ENCODE measurements at places on chromosomes 12 and 14.

DNA sequence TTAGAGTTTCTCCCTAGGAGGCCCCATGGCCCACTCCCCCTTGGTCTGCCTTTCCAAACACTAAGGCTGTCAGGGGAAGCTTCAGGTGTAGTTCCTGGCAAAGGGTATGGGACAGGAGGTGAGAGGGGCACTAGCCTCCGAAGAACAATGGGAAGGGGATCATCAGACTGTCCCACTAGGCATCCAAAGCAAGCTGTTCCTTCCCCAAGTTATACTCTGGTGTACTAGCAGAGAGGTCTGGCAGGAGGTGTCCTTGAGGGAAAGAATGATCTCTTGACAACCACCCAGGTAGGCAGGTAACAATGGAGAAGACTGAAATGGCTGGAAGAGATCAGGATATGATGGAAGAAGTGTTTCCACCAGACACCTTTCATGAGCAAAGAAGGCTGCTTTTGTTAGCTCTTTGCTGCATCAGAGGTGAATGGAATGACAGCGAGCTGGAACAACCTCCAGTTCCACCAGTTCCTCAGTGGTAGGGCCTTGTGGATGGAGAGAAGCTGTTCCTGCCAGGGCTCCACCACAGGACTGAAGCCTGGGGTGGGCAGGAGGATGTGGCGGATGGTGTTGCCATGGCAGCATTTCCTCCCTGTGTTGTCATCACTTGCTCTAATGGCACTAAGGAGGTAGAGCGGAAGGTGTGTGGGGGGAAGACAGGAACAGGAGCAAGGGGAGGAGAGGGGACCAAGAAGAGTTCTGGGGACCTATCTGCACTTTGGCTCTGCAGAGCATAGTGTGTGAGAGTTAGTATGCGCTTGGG is 2.3 kb upstream of the AGAP2 start:
- no peak for DNase-seq

- DNase-seq: no peak
Observed at GRCh38 chr12:17079251-17079909, 473.4 kb upstream of the LMO3 start.

DNA sequence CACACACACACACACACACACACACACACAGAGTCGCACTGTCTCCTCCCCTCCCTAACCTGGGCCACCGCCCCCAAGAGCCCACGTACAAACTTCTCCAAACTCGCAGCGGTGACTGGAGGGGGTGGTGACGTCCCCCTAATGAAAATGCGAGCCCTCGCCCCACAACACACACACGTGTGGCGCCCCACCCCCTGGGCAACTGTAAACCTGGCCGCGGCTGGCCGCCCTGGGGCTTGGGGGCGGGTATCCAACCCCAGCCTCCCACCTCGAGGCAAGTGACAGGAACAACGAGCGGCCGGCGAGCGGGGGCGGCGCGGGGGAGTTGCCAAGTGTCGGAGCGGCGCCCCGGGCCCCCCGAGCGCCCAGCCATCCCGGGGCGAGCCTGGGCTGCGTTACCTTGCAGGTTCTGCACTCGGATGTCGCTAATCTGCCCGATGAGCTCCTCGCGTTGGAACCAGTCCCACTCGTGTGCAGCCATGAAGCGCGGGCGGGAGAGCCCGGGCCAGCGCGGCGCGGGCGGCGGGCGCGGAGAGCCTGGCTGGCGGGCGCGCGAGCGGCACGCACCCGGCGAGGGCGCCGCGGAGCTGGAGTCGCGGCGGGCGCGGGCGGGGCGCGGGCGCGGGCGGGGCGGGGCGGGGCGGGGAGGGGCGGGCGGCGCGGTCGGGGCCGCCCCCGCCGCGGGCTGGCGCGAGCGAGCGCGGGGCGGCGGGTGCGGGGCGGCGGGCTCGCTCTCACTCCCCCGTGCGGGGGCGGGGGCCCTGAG is at the start of gene CLMN:
Gene CLMN, minus strand, starts transcription at position 597 of the 766 bp plus-strand sequence. Its CDS starts 116 bp downstream, at position 481.
- DNase-seq: peak; percentile 54

- DNase-seq: no peak
Observed at GRCh38 chr12:115174920-115175319, 490.9 kb upstream of the TBX3 start.

GRCh38 chr14:65849091-65849490 is 436.6 kb downstream of the FUT8 start:
- DNase-seq: no peak

DNA sequence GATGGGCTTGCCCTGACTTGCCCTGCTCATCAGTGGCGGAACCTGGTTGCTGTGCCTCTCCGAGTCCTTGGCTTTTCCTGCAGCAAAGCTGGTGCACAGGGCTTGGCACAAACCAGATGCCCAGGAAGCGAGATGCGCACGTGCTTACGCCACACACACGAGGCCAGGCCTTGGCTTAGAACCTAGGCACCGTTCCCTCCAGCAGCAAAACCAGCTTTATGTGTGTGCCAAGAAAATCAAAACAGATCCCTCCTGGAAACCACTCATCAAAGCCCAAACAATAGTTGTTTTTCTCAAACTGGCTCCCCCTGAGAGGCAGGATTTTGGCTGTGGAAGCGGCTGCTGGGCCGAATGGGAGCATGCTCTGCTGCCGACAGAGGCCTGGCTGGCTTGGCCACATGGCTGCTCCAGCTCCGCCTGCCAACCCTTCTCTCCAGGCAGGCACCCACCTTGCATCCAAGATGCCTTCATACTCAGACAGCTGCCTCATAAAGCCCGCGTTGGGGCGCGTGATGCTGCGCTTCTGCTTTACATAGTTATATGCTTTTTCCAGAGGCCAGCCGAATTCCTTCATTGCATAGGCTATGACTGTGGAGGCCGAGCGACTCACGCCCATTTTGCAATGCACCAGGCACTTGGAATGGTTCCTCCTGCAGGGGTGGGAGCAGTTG is 58.7 kb downstream of the SSH1 start:
- no peak for DNase-seq

DNA sequence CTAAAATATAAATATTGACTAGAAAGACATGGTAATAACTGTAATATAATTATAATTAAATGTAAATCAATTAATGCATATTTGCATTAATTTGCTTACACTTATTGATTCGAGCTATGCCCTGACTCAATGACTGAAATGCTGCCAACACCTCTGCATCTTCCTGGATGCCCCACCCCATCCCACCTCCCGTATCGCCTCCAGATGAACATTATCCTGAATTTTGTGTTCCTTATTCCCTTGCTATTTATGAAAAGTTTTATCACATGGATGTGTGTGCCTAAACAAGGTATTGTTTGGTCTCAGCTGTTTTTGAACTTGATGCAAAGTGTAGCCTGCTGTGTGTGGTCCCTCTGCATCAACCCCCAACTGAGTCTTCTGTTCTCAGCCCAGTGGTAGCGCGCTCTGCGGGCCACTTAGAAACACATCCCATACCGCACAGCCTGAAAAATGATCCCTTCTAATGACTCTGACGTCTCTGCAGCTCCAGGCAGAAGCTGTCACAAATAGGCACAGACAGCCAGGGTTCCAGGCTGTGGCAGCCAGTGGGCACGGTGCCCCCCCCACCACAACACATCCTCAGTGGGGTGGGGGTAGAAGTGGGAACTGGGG is 96.5 kb downstream of the PRMT8 start:
- no peak for DNase-seq

- DNase-seq: no peak
Observed at GRCh38 chr12:101230547-101230946, 20.5 kb upstream of the SLC5A8 start.
